ENCODE measurements at places on chromosomes 4 and X.

DNA sequence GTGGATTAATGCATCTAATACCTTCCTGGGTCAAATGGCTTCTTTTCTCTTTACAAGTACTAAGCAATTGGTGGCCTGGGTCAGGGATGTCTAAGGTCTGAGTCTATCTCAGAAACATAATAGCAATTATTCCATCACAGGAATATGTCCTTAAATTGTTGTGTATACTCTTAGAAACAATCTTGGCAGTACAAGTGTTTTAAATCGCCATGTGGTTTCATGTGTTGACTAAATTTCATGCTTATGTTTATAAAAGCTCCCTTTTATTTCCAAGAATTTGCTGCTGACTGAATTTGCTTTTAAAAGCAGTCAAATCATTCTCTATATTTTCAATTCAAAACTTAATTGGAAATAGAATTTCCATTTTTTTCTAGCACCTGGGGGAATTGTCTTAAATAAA lies 125.3 kb upstream of the PACRGL start:
- DNase-seq: no peak

DNA sequence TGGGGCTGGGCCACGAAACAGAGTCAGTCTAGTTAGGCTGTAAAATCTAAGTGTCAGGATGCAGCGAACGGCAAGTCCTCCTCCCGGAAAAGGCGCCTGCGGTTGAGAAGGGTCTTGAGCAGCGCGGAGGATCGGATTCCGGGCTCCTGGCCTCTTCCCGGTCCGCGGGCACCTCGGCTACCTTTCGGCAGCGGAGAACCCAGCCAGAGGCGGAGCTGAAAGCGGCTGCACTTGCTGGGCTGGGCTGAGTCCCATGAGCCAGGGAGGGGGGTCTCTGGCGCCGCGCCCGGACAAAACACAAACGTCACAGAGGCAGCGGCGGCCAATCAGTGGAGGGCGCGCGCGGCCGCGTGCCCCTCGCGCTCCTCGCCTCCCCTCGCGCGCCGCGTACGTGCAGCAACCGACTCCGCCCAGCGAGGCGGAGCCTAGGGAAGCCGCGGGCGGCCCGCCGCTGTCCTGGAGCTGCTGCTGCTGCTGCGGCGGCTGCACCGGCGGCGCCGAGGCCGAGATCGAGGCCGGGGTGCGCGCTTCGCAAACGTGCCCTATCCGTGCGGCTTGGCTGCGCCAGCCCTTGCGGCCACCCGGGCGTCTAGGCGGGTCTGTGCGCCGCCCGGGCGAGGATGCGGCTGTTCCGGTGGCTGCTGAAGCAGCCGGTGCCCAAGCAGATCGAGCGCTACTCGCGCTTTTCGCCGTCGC lies at the start of gene PDK3:
Gene PDK3, plus strand, starts transcription at position 451 of the 696 bp plus-strand sequence. Its CDS starts 170 bp downstream, at position 621.
- peak; percentile 90 for DNase-seq

DNA sequence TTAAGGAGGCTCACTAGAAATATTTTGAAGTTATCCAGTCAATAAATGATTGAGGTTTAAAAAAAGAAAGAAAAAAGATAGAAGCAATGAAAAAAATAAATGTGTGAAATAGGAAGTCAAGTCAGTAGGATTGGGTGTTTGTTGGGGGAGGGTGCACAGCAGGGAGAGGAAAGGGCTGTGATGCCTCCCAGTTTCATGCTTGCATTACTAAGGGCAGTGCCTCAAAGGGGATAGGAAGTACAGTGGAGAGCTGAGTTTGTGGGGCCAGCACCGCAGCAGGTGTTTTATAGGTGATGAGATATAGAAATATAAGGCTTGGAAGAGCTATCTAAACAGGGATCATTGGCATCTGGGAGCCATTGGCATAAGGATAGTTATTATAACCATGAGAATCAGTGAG lies 919.2 kb downstream of the STIM2 start:
- no peak for DNase-seq

DNA sequence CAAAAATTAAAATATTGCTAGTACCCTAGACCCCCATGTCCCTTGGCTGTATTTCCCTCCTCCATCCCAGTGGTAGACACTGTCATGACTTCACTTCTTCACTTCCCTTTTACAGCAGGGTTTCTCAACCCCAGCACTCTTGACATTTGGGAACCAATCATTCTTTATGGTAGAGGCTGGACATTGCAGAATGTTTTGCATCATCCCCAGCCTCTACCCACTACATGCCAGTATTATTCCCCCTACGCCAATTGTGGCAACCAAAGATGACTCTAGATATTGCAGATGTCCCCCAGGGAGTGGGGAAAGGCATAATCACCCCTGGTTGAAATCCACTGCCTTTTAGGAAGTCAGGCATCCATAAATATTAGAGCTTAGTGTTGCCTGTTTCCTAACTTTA lies 138.6 kb downstream of the AMELX start:
- DNase-seq: no peak

DNA sequence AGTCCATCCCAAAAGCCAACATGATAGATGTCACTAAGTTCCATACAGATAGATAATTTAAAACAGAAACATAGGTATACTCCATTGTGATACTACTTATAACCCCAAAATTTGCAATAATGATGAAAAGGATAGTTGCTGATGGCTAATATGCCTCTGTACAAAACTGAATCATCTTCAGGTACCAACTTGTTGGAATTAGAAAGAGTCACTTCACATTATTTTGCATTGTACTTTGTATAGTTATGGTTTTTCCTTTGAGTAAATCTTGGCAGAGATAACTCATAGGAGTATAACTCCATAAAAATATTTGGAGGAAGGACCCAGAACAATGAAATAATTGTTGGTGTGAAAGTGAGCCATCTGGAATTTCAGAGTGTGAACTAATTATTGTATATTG lies 17.6 kb downstream of the GIMD1 start:
- no peak for DNase-seq

GRCh38 chr4:1242506-1243450 lies 6.2 kb downstream of the CTBP1 start:
- DNase-seq: no peak

DNA sequence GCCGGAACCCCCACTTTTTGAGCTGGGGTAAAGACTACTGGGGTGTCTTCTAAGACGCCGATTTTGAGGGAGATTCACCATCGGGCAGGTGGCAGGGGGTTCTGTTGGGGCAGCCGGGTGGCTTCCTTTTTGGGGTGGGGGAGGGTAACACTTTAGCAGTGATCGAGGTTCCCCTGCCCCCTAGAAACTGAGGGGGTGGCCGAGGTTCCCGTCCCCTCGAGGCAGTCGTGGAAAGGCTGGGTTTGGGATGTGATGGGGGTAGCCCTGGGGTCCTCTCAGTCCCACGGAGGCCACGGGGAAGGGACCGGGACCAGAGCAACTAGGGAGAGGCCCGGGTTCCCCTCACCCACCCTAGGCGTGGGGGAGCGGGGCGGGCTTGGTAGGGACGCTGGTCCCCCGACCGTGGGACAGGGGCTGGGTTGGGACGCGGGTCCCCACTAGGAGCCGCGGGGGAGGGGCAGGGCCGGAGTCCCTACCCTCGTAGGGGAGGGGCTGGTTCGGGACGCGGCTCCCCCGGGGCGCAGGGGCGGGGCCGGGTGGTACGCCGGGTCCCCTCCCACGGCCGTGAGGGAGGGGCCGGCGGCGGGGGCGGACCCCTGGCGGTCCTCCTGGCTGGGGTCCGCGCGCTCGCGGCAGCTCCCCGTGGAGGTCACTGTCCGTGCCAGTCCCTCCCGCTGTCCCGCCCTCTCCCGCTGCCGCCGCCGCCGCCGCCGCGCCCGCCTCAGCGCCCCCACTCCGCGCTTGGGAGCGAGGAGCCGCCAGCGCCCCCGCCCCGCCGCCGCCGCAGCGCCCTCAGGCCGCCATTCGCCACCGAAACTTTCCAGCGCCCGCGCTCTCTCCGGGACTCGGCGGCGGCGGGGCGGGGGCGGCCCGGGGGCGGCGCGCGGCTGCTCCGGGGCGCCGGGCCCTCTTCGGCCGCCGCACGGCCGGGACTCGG lies at the start of gene TBL1X:
Gene TBL1X, plus strand, starts transcription at position 624 of the 937 bp plus-strand sequence. CDS start 188,529 bp downstream, outside the sequence.
- peak; percentile 50 for DNase-seq

GRCh38 chrX:23012636-23013035 lies 12.9 kb downstream of the DDX53 start:
- no peak for DNase-seq

DNA sequence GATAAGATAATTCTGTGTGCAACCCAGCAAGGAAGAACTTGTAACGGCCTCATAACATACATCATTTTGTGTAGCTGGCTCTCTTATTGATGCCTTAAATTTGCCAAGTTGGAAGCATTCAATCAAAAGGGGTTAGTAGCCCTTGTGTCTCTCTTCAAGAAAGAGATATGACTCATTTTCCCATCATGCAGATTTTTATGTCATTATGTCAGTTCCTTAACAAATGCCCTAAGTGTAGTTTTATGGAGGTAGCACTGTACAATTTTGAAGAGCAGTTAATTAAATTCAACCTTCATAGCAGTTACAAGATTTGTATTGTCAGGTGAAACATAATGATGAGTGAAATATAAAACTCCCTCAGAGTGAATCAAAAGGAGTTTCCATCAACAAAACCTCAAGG lies 215.6 kb downstream of the GRIA3 start:
- no peak for DNase-seq

- DNase-seq: no peak
These were observed 47.7 kb upstream of the UGDH start for GRCh38 chr4:39574946-39575345.

GRCh38 chr4:118034053-118034785 lies at the start of gene NDST3:
NDST3 (plus strand) TSS chr4:118034486; CDS start chr4:118053911, 19,425 bp downstream.
- no peak for DNase-seq

GRCh38 chr4:148017801-148018200 lies 285.9 kb downstream of the ARHGAP10 start:
- no peak for DNase-seq

DNA sequence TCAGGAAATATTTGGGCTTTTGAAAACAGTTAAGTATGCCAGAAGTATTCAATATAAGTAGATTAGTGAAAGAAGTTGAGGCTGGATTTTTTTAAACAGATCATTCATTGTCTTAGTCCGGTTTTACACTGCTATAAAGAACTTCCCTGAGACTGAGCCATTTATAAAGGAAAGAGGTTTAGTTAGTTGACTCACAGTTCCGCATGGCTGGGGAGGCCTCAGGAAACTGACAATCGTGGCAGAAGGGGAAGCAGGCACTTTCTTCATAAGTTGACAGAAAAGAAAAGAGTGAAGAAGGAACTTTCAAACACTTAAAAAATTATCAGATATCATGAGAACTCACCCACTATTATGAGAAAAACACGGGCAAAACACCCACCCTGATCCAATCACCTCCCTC lies 31.1 kb upstream of the CYLC1 start:
- no peak for DNase-seq

DNA sequence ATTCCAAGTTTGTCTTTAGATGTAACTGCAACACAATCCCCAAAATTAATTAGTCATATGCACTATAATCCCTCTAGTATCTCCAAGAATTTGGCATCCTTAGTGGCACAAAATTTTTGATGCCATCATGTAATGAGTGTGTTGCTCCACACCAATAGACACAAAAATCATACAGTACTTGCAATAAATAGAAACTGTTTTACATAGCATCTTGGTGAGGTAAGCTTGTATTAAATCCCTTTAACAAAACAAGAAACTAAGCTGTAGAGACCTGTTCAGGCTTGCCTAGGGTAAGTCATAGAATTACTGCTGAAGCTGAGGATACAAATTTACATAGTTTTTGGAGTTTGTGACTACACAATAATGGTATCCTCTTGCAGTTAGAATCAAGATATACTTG lies 64.5 kb upstream of the PRSS12 start:
- no peak for DNase-seq

GRCh38 chr4:42655921-42656678 lies 805 bp downstream of the ATP8A1 start:
- DNase-seq: peak; percentile 41

- DNase-seq: no peak
These were observed 431.5 kb upstream of the BOD1L1 start for GRCh38 chr4:14059006-14059405.

DNA sequence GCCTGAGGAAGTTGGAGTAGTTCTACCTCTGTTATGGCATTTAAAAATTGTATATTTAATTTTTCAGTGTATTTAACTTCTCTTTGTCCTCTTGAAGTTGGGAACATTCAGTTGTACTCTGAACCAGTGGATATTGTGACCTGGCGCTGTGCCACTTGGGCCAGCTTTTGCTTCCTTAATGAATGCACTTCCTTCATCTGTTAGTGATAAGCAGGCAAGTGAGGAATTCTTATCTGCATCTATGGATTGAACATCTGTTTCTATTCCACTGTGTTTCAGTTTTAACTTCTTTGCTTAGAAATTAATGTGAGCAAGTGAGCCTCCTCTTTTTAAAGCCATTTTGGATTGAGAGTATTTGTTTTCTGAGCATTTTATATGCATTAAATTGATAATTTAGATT lies 128.3 kb downstream of the UCHL1 start:
- no peak for DNase-seq

- no peak for DNase-seq
These were observed 47.2 kb downstream of the EDNRA start for GRCh38 chr4:147528054-147528453.

DNA sequence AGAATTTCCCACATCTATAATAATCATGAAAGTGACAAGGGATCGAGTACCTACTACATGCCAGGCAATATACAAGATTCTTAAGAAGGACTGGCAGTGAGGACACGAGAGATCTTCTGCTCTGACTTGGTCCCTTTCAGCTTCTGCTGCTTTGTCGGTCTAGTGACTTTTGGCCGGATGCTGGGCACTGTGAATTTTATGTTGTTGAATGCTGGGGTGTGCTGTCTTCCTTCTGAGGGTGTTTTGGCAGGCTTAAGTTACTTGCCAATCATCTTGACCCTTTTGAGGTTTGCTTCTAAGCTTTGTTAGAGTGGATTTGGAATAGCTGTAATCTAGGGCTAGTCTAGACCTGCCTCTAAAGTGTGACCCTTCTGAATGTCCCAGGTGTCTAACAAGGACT lies 23.5 kb downstream of the NAT8L start:
- no peak for DNase-seq

GRCh38 chrX:139907078-139907477 lies 25.8 kb downstream of the ATP11C start:
- no peak for DNase-seq

DNA sequence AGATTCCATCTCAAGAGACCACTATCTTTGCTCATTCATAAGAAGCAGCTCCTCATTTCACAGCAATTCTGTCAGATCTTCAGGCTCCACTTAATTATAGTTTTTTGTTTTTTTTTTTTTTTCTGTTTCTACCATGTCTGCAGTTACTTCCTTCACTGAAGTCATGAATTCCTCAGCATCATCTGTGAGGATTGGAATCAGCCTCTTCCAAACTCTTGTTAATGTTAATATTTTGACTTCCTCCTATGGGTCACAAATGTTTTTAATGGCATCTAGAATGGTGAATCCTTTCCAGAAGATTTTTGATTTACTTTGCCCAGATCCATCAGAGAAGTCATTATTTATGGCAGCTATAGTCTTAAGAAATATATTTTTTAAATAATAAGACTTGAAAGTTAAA lies 53.1 kb downstream of the BMP2K start:
- DNase-seq: no peak

DNA sequence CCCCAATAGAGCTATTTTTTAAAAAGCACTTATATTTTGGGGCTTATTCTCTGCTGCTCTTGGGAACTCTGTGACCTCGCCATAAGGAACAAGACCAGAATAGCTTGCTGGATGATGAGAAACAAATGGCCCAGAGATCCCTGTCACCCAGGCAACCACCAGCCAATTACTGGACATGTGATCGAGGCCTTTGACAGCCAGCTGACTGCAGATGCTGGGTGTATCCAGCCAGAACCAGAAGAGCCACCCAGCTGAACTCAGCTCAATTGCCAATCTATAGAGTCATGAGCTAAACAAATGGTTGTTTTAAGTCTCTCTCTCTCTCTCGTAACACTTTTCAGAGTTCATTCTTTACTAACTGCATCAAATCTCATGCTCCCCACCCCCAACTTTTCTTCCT lies 24.4 kb upstream of the CITED1 start:
- DNase-seq: no peak

GRCh38 chr4:7034262-7035081 lies 8.7 kb upstream of the TADA2B start:
- no peak for DNase-seq

Data from CD4-positive, alpha-beta T cell treated with Interleukin-10 for 1 hour (primary cell).